ENCODE measurements at places on chromosomes 12 and 14. TPM values are rescaled to one million over a fixed set of nuclear protein-coding genes. Genes with fewer than 3 reads are reported as not detected.
A peak's percentile ranks its signal among the peaks of the same experiment; 100 is the strongest.

Gene KRT72
- total RNA-seq = 105 TPM

Gene CLEC6A
- not detected for total RNA-seq

- DNase-seq = no peak
- H3K36me3 ChIP-seq = no peaks in the 10 kb centered on the region
- H3K4me3 ChIP-seq = peak overlapping the region; percentile 66
- peak overlapping the region; percentile 46 for H3K27ac ChIP-seq
- peaks cover 16% of the 10 kb centered on the region for H3K4me1 ChIP-seq
These were observed 694 bp downstream of the AKAP5 start for GRCh38 chr14:64465831-64466554.

DNA sequence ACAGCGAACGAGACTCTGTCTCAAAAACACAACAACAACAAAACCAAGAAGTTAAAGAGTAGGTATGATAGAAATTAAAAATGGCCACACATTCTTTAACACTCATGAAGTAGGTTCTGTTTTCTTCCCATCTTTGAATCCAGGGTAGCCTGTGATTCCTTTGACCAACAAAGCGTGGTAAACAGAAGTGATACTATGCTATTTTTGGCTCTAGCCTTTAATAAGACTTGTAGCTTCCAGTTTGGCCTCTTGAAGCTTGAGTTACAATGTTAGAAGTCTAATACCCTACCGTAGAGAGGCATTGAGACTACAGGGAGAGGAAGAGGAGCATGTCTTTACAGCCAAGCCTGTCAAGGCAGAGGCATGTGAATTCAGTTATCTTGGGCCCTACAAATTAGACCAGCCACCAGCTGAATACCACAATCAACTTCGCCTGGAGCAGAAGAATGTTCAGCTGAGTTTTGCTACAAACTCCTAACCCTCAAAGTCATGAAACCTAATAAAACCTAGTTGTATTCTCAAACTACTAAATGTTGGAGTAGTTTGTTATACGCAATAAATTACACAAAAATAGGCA lies 4.9 kb upstream of the NEMF start:
- no peaks in the 10 kb centered on the region for H3K27me3 ChIP-seq
- peaks cover 8% of the 10 kb centered on the region for H3K4me1 ChIP-seq
- DNase-seq = no peak
- H3K27ac ChIP-seq = no peak overlapping the region
